Stromal cell of bone marrow (primary cell): ENCODE measurements at places on chromosomes 6 and 20.

GRCh38 chr6:135759831-135760230 lies 91.7 kb upstream of the PDE7B start:
- DNase-seq, result no peak

DNA sequence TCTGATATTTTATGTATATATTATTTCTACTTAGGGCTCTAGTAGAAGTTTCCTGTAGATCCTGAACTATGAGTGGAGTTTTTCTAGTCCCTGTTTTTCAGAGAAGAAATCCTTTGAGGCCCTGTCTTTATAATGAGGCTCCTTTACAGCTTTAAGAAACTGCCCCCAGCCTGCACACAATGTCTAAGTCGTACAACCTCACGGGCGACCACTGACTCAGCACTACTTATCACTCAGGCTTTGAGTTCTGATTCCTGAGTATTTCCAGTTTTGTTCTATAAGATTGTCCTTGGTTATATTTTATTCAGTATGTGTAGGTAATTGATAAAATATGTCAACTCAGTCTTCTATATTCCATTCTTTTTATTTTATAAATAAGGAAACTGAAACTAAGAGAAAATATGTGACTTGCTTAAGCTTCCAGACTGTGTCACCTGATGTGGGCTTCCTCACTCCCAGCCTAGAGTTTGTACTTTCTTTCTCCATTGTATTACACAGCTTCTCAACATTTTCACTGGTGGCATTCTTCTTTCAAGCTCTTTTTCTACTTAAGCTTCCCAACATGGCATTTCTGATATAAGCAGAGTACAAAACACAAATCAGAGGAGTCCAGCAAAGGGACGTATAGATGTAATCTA lies 167.0 kb downstream of the TBX18 start:
- DNase-seq, result no peak

DNA sequence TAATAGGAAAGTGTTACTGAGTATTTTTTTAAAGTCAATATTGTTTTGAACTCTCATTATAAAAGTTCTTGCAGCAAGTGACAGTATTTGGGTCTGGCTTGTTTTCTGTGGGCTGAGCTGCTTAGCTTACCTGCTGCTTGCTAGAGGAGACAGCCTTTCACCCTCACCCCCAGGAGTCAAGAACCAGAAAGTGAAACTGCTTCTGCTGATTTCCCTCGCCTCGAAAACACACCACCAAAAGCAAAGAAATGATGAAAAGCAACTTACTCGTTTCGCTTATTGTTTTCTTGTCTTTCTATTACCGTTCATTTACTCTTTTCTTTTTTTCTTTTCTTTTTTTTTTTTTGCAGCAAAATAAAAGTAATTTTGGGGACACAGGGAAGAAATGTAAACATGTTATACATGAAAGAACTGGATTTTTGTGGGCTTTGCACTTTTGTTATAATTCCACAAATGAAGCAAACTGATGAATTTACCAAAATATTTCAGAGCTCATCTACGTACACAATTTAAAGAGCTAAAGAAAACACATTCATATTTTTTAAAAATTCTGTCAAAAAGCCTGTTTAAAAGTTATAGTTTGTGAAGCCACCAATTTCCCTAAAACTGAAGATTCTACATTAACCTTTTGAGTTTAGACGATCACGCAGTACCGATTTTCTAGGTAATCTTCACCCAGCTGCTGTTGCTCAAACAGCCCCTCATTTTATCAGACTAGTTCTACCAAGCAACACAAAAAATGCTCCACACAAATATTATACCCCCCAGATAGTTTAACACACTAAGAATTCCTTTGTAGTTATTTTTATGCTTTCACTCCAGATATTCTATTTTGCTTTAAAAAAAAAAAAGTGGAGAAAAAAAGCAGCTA lies 1.7 kb downstream of the SCML4 start:
- DNase-seq, result no peak

DNA sequence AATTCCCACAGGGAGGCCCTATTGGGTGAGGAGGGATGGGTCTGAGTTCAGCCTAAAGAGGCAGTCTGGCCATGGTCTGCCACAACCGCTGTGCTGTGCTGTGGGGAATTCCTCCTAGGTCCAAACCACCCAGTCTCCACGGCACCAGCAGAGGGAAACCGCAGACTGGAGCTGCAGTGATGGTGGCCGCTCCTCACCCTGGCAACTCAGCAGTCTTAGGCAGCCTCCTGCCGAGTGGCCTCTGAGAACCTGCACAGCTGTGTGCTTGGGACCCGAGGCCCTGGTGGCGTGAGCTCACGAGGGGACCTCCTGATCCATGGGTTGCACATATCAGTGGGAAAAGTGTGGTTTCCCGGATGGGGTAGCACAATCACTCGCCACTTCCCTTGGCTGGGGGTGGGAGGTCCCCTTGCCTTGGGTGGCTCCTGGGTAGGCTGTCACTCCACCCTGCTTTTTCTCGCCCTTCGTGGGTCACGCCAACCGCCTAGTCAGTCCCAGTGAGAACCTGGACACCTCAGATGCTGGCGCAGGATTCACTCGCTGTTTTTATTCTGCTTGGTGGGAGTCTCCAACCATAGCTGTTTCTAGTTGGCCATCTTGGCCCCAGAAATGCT lies 242.2 kb downstream of the CDH26 start:
- no peak for DNase-seq
